Urinary bladder (tissue), 4 donors: ENCODE measurements at places on chromosomes 2 and 18. TPM values are rescaled to one million over a fixed set of nuclear protein-coding genes. Genes with fewer than 3 reads are reported as not detected.

Gene UPP2
- total RNA-seq: 0.16 TPM

DNA sequence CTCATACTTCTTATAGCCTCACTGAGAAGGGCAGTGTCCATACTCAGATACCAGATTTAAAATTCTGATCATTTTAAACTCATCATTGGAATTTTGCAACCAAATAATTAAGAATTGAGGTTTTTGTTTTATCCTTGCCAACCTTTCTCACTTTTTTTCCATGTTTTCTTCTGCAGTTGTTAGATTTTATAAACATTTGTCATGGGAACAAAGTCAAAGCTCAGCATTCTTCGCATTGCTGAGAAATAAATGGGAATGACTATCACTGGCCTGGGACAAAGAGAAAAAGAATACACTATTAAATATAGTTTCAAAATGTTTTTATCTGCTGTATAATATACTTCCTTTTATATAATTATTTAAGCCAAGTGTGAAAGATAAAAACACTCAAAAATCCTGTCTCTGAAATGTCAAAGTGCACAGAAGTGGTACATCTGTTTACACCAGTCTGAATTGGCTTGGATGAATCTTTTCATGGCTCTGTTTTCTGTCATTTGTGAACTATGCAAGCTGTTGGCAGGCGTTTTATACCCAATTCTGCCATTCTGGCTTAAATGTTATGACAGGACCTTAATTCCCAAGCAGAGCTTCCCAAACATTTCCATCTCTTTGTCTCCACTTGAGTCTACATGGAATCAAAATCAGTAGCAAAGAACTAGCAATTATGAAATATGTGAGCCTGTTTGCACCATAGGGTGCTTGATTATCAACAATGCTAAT lies 249.3 kb upstream of the SYT4 start:
- DNase-seq: no peak

Gene CYS1
- total RNA-seq: 7.2 TPM

Gene KCNJ13
- 0.63 TPM for total RNA-seq

Gene AMER3
- 0.42 TPM for total RNA-seq

Gene NCKAP5
- total RNA-seq: 14.4 TPM

- no peak for DNase-seq
Measured at GRCh38 chr2:233764761-233765160, 4.7 kb downstream of the UGT1A1 start.

- no peak for DNase-seq
Measured at GRCh38 chr18:39523281-39523680, 1957.7 kb upstream of the CELF4 start.
